ENCODE measurements at places on chromosomes 1 and 21. TPM values are rescaled to one million over a fixed set of nuclear protein-coding genes. Genes with fewer than 3 reads are reported as not detected.

The FCRLB gene
- 1.7 TPM for total RNA-seq

The GJA9 gene
- total RNA-seq, result 0.08 TPM

The CRYBG2 gene
- 1.7 TPM for total RNA-seq

The CFAP107 gene
- not detected for total RNA-seq

The CD2 gene
- not detected for total RNA-seq

The RGS13 gene
- not detected for total RNA-seq

The BGLAP gene
- 0.46 TPM for total RNA-seq

The CD164L2 gene
- not detected for total RNA-seq

The IL20 gene
- total RNA-seq, result not detected

The CD5L gene
- not detected for total RNA-seq

The BCL2L15 gene
- 0.65 TPM for total RNA-seq

The FAM163A gene
- total RNA-seq, result not detected

The CCDC185 gene
- 0.05 TPM for total RNA-seq

The F5 gene
- 0.20 TPM for total RNA-seq

The LMOD1 gene
- total RNA-seq, result not detected

The WNT4 gene
- 0.29 TPM for total RNA-seq

The PRAMEF13 gene
- not detected for total RNA-seq

The MFAP2 gene
- 0.55 TPM for total RNA-seq

The CEP170 gene
- 36.8 TPM for total RNA-seq

The RNF2 gene
- total RNA-seq, result 19.5 TPM

The IVL gene
- 0.07 TPM for total RNA-seq

The KCNJ9 gene
- total RNA-seq, result not detected

The TNFRSF1B gene
- total RNA-seq, result 0.28 TPM

The CCDC181 gene
- total RNA-seq, result 0.17 TPM

The CGN gene
- 1.3 TPM for total RNA-seq

The SPRR4 gene
- not detected for total RNA-seq

The UBASH3A gene
- 0.34 TPM for total RNA-seq

The KIF26B gene
- 0.02 TPM for total RNA-seq

The KRTAP10-2 gene
- total RNA-seq, result not detected

The RPTN gene
- total RNA-seq, result not detected
